ENCODE measurements at places on chromosomes 4 and X.

DNA sequence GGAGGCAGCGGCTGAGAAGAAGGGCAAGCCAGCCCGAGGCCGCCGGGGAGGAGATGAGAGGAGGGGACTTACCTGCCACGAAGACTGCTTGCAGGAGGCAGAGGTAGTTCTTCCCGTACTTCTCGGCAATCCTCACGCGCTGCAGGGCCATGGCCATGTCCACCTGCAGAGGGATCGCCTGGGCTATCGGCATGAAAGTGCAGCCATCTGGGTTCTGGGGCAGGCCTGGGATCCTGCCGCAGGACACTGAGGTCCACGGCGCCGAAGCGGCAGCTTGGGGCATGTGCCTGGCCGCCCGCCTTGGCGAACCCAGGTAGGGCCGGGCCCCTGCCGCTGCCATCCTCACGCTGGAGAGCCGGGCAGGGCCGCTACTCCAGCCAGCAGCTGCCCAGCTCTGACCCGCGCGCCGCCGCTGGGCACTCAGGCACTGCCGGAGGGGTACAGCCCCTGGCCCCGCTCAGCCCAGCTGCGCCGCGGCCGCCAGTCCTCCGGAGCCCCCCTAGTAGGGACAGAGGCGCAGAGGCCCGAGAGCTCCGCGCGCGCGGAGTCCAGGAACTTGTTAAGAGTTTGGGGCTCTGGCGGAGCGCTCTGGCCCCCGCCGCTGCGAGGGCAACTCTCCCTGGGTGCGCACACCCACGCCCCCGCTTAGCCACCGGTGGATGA lies 16.0 kb downstream of the MCF2 start:
- DNase-seq, result no peak

DNA sequence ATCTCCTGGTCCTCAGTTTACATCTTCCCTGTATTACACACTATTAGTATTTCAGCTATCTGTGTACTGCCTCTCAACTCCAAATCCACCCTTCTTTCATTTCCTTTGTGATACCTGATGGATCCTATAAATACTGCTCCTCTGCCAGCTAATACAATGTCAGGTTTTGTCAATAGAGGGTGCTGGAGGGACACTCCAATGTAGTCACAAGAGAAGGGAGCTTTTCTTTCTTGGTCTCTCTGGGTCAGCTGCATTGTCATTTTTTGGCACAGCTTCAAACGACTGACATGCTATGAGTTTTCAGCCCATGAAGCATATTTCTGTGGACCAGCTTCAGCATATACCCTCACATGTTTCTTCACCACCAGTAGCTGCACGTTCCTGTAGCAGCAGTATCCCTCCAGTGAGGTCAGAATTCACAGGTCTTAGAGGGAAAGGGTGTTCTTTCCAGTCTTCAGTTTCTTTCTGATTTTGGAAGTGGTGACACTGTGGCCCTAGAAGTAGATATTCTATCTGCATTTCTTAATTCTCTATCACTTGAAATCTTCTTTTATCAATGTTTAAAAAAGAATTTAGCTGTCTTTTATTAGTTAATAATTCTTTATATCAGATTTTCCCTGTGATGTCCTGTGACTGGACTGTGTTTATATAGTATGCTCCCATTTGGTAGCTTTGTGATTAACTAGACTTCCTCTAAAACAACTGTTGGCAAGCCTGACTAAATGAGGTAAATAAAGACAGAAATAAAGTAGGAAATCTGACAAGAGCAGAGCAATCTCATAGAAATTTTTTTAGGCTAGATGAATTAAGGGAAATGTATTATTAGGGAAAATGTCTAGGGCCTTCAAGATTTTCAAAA lies 60.6 kb downstream of the GABRA2 start:
- DNase-seq, result no peak

DNA sequence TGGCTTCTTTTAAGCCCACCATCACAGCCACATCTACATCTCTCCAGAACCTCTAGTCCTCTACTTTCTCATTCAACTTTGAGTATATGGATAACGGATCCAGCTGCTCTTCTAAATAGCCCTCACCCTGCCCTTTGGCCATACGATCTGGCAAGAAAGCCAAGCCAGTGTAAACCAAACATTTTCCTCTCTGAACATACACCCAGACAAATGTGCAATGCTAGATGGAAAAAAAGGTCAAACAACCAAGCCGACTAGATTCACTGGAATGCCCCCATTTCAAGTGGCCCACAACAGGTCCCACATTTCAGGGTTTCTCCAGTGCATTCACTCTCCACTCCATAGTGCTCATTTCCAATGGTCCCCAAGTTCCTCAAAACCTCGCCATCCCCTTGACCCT lies 24.0 kb downstream of the USP46 start:
- DNase-seq, result no peak

DNA sequence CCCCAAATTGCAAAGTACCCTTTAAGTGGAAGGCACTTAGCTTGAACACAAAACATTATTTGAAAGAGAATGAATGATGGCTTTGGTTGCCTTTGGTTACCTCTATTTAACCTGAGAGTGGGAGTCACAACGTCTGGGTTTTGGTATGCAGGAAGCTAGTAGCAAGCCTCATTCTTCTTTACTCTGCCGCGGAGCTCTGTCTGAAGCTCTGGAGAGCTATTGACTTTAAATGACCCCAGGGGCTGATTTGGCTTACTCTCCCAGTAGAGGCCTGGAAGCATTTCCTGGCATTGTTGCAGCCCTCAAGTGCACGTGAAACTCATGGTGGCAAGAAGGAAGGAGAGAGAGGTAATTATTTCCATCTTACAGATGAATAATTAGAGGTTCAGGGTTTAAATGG lies 81.8 kb upstream of the MAGEA4 start:
- no peak for DNase-seq

DNA sequence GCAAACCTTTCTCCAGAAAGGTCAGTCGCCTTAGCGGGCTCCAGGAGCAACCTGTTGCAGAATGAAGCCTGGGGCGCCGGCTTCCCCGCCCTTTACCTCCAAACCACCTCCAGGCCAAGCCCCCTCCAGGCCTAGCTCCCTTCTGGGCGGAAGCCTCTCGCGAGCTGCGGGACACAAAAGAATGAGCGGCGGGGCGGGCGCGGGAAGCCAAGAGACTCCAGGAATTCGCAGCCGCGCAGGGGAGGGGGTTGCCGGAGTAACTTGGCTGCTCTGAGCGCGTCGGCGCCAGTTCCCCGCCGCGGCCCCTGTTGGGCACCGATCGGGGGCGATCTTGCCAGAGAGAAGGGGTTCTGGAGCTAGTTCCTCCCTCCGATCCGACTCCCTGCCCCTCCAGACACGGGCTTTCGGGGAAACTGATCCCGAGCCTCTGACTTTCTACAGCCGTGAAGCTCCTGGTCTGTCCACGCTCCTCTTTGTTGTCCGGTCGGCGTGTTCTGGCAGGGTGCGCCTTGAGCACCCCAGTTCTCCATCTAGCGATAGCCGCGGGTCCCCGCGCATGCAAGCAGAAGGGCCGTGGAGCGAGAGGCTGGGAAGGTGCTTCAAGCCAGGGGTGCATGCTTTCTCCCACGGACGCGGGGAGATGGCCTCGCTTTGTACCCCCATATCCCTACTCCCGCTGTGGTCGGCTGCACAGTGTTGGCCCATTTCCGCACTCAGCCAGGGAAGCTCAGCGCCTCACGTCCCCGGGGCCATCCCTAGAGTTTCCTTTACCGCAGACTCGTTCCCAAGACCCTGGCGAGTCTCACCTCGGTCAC lies 1.2 kb downstream of the PROM1 start:
- no peak for DNase-seq

DNA sequence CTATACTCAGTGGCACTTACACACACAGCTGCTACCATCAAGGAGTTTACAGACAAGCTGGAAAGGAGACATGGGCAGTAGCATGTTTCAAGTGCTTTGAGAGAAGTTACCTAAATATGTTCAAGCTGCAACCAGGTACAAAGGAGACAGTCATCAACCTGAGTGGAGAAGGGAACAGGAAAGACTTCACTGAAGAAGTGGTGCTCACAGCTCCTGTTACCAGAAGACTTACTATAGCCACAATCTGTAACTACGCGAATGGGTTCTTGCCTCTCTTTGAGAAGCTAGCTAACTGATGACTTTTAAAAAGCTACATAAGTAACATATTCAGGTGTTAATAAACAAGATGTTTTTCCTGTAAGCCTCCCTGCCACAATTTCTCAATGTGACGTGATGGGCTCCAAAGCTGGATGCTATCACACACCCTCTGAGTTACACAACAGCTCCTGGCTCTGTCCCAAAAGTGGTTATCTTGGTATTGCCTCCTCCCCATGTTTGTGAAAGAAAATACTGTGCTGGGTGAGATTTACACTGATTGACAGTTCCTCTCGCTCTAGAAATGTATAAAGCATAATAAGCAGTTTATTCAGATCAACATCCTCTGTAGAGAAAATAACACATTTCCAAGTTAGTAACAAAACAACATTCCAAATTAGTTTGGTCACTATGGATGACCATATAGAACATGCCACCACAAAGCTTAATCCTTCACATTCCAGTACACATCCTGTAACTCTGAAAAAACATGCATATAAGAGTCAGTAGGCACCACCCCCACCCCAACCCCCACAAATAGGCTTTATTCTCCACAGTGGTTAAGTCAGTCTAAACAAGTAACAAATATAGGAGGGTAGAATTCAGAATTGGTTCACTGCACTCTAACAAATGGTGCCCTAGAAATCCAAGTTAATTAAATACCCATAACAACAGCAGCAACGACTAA lies 81.8 kb downstream of the FRYL start:
- DNase-seq, result no peak

GRCh38 chr4:78571804-78572203 lies 20.2 kb downstream of the ANXA3 start:
- no peak for DNase-seq

- DNase-seq, result no peak
These were observed 41.1 kb downstream of the HSD17B13 start for GRCh38 chr4:87281603-87282002.

GRCh38 chrX:132001127-132001526 lies 22.0 kb upstream of the STK26 start:
- DNase-seq, result no peak

DNA sequence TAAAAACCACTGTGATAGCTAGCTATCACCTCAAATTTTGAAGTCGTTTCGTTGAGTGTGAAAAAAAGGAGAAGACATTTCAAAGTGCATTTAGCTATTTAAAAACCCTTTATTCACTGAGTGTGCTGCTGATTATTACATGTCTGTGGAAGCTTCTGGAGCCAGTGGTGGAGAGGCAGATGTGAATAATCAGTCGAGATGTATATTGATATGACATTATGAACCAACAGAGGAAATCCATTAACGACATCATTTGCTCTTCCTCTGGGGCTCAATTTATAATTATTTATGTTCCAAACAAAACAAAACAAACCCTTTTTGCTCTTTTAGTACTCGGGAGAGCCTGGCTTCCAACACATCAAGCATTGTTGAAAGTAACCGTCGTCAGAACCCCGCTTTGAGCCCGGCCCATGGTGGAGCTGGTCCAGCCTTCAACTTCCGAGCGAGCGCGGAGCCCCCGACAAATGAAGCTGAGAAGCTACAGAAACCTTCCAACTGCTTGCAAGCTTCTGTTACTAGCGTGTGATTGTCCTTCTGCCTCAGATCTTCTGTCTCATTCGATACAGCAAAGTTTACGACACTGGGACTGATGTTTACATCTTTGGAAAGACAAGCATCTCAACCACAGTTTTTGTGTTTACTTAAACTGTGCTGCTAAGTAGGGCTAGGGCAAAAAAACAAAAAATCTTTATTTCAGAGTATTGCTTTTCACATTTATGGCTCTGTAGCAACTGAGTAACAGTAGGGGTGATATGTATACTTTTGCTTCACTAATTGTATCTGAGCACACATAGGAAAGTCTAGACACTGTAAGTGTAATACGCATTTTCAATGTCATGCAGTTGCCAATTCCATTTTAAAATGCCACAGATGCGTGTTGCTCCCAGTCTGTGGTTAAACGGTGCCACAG lies 111.9 kb downstream of the STOX2 start:
- DNase-seq, result no peak

- no peak for DNase-seq
These were observed 150.5 kb downstream of the TBCK start for GRCh38 chr4:106165351-106166010.

GRCh38 chr4:87278335-87278794 lies 44.3 kb downstream of the HSD17B13 start:
- no peak for DNase-seq

DNA sequence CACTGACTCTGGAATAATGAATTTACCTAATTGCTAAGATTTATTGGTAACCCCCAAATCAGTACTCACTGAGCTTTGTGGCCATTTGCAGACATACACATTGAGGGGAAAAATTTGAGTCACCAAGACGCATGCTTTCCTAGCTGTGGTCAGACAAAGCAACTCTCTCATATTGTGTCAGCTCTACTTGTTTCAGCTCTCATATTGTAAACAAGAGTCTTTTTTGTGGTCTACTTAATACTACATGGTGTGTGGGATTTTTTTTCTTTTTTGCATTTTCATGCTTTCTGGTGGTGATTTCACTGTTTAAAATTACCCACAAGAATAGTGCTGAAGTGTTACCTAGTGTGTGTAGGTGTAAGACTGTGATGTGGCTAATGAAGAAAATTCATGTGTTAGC lies 428.2 kb upstream of the GALNT7 start:
- DNase-seq, result no peak

DNA sequence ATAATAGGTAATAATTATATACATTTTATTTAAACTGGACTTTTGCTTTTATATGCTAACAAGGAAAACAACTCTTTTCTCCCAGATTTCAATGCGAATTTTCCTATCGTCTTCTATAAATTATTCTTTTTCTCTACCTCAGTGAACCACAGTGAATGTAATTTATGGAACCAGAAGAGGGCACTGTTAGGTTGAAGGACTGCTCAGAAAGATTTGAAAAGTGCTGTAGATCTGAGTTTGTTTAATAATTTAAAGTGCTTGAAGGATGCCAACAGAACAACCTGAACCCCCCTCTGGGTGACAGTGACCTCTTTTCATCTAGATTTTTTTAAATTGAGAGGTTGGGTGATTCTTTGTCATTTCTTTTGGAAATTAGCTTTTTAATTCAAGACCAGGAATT lies 54.9 kb downstream of the PHOX2B start:
- DNase-seq, result no peak
